KG1 (cell line): ENCODE measurements at places on chromosomes 2 and 18.

DNA sequence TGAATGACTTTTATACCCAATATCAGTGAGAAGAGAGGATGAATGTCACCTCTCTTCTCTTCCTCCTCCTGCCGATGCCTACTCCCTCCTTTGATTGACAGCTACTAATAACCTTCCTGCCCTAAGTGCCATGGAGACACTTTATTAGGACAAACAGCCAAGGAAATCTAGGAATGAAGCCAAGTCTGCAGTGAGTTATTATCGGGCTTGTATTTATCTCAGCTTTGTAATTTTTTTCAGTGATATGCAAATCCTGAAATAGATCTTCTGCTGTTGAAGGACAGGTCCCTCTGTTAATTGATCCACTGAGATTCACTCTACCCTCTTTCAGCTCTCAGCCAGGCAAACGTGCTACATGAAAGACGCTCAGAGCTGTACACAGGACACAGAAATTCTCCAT, 686.7 kb downstream of the TMEM182 start:
- no peak for DNase-seq

- DNase-seq = no peak
Observed at GRCh38 chr18:35578481-35578880, 3.1 kb upstream of the GALNT1 start.

GRCh38 chr2:225112362-225113126, 70.3 kb upstream of the DOCK10 start:
- DNase-seq = no peak

- no peak for DNase-seq
Observed at GRCh38 chr2:12890066-12890465, 173.3 kb downstream of the TRIB2 start.

DNA sequence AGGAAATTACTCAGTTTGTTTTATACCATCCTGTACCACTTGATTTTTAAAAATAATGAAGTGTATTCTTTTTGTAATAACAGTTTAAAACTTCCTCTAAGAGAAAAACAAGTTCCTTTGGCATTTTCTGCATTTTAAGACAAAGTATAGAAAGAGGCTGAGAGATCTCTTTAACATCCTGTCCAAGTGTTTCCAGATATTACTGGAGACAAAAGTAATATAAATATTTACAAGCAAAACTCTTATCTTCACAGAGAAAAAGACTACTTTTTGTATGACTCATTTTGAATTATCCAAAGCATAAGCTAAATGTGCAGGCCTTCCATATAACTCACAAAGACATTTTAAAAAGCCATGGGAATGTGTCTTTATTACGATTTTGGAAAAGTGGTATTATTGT, 221.1 kb downstream of the RDH14 start:
- no peak for DNase-seq
